ENCODE measurements at places on chromosomes 12 and 14.

- no peak for DNase-seq
These were observed 78.8 kb downstream of the SMOC1 start for GRCh38 chr14:69957986-69958385.

DNA sequence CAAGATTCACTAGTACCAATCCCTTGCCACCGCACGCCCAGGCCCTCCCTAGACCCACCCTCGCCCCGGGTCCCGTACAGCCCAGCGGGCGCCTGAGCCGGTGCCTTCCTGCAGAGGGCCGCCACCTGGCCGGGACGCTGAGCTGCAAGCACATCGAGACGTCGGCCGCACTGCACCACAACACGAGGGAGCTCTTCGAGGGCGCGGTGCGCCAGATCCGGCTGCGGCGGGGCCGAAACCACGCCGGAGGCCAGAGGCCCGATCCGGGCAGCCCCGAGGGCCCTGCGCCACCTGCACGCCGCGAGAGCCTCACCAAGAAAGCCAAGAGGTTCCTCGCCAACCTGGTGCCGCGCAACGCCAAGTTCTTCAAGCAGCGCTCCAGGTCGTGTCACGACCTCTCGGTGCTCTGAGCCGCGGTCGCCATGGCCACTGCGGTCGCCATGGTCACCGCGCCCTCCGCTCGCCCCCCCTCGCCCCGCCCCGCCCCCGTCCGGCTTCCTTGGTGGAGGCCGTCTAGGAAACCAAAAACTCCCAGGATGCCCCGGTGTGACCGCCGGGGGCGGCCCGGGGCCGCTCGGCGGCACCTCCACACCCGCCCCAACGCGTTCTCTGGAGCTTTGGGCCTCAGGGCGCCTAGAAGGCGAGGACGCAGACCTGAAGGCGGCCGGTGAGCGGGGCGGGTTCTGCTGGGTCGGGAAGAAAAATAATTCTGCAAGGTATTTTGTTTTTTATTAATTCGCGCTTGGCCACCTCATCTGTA lies 3.7 kb downstream of the REM2 start:
- DNase-seq, result no peak

DNA sequence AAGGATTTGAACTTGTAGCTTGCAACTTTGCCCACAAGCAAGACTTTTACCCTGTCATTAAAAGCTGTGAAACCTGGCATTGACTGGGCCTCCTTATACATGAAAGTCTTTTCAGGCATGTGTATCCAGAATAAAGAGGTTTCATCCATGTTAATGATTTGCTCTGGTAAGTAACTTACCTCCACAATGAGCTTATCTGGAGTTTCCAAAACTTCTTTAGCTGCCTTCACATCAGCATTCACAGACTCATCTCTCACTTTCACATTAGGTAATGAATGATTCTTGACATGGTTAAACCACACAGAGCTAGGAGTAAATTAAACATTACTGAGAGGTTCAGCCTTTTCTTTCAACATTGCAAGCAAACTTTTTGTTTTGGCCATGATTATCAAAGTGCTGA lies 234.4 kb upstream of the CLEC14A start:
- no peak for DNase-seq

GRCh38 chr14:64790478-64790877 lies 86.3 kb downstream of the PLEKHG3 start:
- DNase-seq, result no peak

DNA sequence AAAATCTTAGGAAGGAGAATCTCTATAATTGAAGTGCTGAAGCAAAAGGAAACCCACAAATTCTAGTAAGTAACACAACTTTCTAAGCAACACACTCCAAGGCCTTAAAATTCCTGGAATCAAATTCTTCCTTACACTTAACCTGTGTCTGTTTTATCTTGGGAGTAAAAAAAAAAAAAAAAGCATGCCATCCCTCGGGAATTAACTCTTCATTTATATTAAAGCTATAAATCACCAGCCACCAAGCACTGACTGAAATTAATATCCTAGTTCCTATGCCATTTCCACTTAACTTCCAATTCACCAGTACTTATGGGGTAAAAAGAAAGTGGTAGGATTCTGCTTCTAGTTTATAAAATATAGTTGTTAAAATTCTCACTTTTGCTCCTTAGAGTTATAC lies 238.1 kb downstream of the SLC25A21 start:
- no peak for DNase-seq

DNA sequence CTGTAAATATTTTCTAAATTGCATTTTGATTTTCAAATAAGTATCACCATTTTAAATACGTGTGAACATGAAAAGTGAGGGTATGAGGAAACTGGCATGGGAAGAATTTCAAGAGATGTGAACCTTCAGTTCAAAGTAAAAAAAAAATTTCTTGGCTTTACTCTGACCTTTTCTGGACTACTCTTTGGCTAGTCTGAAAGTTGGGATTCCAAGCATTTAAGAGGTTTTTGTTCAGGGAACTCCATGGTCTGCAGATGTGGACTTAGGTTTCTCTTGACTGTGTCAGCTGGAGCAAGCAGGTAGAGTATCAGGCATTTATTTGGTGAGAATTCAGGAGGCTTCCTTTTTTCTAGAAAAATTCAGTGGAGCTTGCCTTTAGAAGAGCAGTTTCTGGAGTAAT lies 311.6 kb downstream of the LRIG3 start:
- no peak for DNase-seq

DNA sequence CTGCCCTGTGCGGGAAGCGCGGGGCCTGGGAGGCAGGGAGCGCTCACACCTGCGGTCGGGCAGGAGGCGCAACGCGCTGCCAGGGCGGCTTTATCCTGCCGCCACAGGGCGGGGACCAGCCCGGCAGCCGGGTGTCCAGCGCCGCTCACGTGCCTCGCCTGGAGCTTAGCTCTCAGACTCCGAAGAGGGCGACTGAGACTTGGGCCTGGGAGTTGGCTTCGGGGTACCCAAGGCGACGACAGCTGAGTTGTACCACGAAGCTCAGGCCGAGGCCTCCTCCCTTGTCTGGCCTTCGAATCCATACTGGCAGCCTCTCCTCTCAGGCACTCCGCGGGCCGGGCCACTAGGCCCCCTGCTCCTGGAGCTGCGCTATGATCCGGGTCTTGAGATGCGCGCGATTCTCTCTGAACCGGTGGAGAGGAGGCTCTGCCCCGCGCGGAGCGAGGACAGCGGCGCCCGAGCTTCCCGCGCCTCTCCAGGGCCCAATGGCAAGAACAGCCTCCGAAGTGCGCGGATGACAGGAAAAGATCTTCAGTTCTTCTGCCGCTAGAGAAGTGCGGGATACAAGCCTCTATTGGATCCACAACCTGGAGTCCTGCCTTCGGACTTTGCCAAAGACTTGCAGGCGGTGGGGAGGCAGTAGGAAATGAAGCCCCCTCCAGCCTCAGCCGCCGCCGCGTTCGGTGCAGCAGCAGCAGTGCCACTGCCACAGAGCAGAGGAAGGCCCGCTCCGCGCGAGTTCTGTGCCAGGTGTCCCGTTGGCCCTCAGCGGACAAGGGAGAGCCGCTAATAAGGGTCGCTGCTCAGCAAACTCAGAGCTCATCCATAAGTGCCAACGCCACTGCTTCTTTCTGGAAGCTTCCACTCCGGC lies 6.8 kb downstream of the SIX1 start:
- no peak for DNase-seq

DNA sequence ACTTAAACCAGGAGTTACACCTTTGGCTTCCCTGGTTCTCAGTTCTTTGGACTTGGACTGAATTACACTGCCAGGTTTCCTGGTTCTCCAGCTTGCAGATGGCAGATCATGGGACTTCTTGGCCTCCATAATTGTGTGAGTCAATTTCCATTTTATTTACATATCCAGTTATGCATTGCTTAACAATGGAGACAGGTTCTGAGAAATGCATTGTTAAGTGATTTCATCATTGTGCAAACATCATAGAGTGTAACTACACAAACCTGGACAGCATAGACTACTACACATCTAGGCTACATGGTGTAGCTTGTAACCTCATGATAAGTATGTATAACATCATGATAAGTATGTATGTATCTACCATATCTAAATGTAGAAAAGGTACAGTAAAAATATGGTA lies 276.1 kb upstream of the BTG1 start:
- no peak for DNase-seq

DNA sequence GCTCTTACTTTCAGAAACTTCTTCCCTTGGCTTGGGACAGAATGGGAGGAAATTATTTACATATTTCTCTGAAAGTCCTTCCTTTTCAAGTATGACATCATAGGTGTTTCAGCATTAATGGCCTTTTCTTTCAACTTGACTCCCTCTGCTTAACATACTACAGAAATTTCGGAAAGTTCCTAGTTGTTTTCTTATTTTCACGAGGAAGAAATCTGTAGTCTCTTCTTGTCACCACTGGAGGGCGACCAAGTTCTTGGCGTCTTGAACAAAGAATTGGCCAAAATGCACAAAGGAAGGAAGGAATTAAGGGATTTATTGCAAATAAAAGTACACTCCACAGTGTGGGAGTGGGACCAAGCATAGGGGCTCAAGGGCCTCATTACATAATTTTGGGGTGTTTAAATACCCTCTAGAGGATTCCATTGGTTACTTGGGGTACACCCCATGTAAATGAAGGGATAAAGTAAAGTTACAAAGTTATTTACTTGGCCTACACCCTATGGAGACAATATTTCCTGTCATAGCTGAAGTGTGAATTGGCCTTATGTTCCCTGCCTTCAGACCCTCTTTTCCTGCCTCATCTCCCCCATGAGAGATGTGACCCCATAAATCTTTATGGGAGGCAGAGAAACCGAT lies 70.4 kb downstream of the RPL10L start:
- DNase-seq, result no peak

DNA sequence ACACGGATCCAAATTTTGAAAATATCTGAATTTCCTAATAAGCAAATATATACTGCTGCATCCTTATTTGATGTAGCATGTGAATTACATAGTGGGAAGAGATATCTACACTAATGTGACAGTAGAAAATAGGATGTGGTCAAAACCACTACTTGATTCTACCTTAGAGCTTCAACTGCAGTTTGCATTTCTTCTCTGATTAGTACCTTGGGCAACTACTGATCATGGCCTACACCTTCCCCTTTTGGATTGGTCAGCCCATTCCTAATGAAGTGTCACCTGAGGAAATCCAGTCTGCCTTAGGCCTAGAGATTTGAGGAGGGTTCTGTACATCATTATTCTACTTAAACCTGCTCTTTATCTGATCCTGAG lies 10.7 kb downstream of the LLPH start:
- no peak for DNase-seq

- no peak for DNase-seq
These were observed 20.7 kb downstream of the ACACB start for GRCh38 chr12:109137055-109137454.

GRCh38 chr12:1995205-1995896 lies 8.9 kb downstream of the DCP1B start:
- no peak for DNase-seq

GRCh38 chr12:124913474-124914391 lies 717 bp downstream of the UBC start:
- no peak for DNase-seq

DNA sequence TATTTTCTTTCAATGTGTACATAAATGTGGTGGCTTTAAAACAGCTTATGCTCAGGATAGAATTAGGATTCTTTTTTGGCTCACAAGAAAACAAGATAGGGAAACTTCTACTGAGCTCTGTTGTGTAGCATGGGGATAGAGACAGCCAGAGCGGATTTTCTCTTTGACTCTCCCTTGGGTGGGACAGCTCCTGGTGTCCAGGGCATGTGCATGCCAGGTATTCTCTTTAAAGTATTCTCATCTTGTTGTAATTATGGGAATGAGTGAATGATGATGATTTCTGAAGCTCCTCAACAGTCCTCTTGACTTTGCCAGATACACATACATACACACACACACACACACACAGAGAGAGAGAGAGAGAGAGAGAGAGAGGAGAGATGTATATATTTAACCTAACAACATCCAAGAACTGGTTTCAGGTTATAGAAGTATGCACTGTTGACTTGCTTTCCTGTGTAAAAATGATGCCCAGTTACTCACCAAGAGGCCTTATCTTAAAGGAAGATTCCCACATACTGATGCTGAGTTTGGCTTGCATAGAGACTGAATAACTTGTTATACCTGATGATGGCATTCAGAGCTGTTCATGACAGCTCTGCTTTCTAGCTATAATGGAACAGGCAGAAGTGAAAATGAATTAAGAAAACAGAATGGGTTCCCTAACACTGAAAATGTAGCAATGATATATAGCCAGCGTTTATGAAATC lies 387.5 kb downstream of the EGLN3 start:
- no peak for DNase-seq

DNA sequence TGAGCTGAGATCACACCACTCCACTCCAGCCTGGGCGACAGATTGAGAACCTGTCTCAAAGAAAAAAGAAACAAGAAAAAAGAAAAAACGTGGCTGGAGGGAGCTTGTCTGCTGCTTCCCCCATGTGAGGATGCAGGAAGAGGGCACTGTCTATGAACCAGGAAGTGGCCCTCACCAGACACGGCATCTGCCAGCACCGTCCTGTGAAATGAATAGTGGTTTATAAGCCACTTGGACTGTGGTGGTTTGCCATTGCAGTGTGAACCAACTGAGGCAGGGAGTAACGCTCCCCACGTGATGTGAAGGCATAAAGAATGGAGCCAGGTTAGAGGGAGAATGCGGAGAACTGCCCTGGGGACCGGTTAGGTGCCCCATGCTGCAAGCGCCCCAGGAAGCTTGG lies 4.5 kb upstream of the BRF1 start:
- DNase-seq, result no peak

DNA sequence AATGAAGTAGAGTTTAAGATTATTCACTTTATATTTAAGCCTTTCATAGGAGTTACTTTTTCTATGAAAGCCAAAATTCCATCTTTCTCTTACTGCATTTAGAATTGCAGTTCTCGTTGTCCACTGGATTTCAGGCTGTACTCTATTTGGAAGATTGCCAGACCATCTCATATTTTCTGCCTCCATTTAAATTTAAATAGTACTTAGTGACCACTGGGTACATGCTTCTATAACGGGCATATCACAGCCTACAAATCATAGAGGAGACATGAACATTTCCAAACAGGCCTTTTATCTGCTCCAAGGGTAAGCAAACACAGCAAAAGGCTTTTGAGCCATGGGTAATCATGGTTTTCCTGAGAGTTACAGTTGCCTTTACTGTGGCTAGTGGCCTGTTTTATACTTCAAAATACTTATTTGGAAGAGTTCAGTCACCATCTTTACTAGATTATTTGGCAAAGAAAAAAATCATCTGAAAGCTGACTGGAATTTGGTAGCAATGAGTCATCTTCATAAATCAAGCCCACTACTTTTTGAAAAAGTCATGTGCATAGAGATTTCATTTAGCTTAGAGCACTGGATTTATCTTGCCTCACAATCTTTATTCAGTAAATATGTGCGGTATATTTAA lies 15.7 kb downstream of the ANO6 start:
- DNase-seq, result no peak

DNA sequence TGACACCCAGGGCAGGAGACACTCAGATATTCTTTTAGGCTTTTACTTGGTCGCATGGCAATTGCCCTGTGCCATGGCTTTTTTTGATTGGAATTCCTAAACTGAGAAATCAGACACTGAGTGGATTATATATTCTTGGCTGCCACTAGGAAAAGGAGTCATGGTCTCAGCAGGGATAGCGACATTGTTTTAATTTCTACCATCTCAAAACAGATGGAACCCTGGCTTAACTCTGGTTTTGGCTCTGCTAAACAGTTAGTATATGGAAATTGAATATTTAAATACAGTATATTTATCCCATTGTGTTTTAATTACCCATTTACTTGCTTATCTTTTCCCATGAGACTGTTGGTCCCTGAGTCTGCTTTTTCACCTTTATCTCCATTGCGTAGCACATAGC lies 84.0 kb downstream of the DACT1 start:
- no peak for DNase-seq

Data from caudate nucleus (tissue), 63 donors.